Fibroblast of lung (primary cell): ENCODE measurements at places on chromosomes 7 and 10.

DNA sequence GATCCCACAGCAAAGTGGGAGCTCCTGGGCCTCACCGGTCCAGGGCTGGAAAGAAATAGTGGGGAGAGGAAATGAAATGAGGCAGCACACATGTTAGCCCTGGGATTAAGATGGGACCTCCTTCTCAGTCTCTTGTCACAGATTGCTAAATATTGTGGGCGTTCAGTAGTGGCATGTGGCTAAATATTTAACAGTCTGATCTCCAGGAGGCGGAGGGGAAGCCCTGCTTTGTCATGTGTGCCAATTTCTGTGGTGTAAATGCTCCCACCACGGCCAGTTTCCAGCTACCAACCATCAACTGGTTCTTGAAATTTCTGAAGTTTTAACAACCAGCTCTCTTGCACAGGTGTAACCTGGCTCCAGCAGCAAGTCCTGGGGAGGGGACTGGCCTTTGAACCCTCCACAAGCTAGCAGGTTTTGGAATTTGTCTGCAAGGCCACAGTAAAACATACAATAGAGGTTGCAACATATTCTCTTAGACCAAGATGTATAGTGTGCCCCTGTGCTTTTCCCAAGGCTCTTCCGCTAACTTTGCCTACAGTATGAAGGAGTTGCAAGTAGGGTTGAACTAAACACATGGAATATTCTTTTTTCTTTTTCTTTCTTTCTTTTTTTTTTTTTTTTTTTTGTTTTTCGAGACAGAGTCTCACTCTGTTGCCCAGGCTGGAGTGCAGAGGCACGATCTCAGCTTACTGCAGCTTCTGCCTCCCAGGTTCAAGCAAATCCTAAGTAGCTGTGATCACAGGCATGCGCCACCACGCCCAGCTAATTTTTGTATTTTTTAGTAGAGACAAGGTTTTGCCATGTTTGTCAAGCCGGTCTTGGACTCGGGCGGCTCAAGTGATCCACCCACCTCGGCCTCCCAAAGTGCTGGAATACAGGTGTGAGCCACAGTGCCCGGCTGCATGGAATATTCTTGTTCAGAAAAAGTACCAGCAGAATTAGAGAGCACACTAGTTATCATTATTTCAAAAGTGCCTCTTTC is 103.1 kb upstream of the PCBD1 start:
- no peak for DNase-seq

DNA sequence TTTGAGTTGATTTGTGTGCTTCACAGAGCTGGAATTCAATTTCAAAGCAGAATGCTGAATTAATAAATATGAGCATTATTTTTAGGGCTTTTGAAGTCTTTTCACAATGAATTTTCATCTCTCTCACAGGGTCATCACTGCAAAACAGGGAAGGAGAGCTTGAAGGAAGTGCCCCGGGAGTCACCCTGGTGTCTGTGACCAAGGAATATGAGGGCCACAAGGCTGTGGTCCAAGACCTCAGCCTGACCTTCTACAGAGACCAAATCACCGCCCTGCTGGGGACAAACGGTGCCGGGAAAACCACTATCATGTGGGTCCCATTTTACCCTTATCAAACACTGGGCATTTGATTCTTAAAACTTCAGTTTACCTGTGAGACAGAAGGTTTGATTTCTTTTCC is 217.7 kb downstream of the ABCA13 start:
- DNase-seq = no peak

GRCh38 chr7:19442016-19442785 is 266.6 kb downstream of the POLR1F start:
- DNase-seq = peak; percentile 53

GRCh38 chr10:4669585-4669984 is 156.4 kb upstream of the AKR1E2 start:
- DNase-seq = no peak

DNA sequence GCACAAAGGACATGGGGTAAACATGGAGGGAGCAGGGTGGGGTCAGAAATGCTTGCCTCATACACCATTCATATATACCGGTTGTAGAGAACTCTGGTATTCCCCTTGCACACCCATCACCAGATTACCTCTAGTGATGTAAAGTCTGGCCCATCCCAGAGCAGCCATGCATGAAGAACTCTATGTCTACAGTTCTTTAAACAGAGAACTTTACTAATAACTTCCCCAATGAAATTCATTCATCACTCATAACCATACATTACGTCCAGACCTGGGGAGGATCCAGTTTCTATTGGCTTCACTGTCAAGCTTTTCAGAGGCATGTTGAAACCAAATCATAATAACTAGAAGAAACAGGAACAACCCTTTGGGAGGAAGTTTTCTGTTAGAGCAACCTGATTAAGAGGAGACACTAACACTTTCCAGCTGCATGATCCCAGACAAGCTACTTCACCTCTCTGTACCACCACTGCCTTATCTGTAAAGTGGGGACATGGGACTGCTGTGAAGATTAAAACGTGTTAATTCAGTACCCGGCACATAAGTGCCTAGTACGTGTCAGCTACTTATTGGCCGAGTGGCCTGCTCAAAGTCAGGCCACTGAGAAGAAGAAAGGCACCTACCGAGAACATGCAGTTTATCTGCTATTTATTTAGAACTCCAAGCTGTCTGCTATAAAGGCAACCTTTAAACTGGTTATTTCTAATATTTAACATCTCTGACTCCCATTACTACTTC is 59.7 kb downstream of the IGF2BP3 start:
- DNase-seq = no peak

- DNase-seq = peak; percentile 52
These were observed 46.2 kb upstream of the GDF10 start for GRCh38 chr10:47253651-47254375.

GRCh38 chr7:158649279-158649678 is 55.3 kb downstream of the NCAPG2 start:
- DNase-seq = peak; percentile 90

DNA sequence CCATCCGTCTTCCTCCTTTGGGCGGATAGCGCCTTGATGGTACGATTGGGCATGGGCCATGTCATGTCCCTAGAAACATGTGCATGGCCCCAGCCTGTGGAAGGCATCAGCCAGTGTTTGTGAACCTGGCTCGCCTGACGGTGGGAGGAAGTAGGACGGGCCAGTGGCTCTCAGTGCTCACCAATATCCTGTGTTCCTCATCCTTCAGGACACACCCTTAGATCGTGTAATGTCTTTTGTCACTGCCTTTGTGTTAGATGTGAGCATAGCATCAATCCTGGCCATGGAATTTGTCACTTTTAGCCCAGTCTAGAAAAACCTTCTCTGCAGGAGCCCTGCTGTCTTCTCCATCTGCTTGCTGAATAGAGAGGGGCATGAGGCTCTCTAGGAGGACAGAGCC is 77.6 kb downstream of the PFKFB3 start:
- no peak for DNase-seq

DNA sequence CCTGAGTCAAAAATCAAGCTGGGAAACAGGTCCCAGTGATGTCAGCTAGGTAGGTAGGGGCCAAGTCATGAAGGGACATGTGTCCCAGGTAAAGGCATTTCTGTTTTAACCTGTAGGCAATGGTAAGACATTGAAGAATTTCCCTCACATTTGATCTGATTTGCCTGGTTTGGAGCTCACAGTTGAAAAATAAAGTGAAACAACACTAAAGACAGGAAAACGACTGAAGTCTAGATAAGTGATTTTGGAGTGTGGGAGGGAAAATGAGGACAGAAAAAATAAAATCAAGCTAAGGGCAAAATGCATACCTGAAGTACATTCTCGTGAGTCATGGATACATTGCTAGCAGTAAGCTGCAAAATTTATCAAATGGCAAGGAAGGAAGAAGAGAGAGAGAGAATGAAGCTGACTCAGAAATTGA is 169.9 kb downstream of the SKIDA1 start:
- DNase-seq = no peak

- no peak for DNase-seq
These were observed 482.1 kb downstream of the DNAJB6 start for GRCh38 chr7:157818701-157819454.

DNA sequence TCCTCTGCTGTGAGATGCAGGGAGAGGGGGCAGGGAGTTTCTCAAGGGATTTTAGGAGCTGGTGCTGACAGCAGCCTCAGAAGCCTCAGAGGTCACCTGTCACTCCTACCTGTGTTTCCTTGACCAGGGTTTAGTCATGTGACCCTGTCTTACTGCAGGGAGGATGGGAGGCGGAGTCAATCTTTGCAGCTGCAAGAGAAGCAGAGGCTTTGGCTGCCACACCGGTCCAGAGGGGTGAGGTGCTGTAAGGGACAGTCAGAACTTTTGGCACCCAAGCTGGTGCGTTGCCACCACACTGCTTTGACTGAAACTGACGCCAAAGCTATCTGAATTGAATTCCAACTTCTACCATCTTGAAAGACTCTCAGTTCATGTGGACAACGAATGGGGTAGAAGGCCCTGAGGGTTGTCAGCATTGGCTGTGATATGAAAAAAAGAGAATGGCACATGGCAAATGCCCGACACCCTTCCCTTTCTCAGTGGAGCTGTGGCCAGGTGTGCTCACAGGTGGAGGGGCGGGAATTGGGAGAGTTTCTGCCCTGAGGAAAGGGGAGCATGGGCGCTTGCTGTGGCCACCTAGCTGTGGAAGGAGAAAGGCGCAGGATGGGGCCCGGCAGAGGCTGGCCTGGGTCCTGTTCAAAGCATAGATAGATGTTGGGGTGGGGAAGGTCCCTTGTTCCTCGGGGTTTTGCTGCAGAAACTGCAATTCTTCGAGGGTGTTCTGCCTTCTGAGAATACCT is 69.3 kb downstream of the ARHGAP22 start:
- no peak for DNase-seq

GRCh38 chr10:124032971-124033886 is 60.2 kb downstream of the CHST15 start:
- DNase-seq = peak; percentile 91

GRCh38 chr7:81779706-81780105 is 9.9 kb upstream of the HGF start:
- DNase-seq = no peak

GRCh38 chr10:129859536-129859935 is 104.5 kb downstream of the EBF3 start:
- no peak for DNase-seq

DNA sequence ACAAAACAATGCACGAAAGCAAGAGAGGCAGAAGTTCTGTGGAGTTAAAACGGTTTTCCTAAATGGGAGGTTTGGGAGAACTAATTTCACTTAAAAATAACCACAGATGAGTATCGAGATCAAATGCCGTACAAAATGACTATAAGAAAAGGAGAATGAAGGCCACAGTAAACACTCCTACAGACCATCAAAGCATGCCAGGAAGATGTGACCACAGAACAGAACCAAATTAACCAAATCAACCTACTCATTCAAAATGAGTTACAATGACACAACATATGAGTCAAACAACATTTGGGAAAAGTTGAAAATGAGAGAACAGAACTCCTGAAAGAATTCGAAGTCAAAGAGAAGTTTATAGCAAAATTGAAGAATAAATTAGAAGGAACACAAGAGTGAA is 24.3 kb upstream of the DOCK1 start:
- no peak for DNase-seq

- DNase-seq = peak; percentile 14
These were observed 252.6 kb downstream of the DOCK4 start for GRCh38 chr7:111953611-111954010.

DNA sequence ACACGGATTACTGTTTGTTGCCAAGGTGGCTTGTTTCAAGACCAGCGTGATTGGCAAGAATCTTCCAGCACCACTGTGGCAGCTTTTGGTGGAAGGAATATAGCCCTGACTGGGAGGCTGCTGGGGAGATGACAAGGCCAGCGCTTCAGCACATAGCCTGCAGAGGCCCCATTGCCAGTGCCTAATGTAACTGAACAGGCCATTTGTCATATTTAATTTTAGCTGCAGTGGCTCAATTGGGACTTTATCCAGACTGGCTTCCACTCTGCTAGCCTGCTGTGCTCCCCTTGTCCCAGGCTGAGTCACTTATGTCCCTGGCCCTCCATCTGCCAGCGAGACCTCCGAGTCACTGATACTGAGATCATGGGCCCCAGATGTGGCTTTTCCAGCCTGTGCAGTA is 483.1 kb downstream of the GALNT17 start:
- DNase-seq = no peak
